Stimulated activated CD4-positive, alpha-beta T cell treated with anti-CD3 and anti-CD28 coated beads, Interleukin-12 subunit alpha, Interleukin-12 subunit beta, amount 100 ng/mL, for 24 hours (primary cell): ENCODE measurements at places on chromosomes 1 and 21.

DNA sequence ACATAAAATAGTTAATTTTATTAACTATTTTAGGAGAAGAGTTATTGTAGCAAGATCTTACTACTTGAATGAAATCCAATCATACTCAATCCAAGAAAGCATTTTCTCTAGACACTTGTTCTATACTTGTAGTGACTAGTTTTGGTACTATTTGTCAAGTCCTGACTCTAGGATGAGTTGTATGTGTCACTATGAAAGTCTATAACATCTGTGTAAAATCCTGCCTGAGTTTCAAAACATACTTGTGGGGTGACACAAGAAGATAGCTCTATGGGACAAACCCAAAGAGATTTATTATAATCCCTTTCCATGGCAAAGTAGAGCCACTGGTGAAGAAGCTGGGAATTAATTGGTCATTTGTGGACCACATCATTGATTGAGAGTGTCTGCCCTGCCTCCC is 1042.2 kb upstream of the ADGRL4 start:
- no peak for DNase-seq

- no peak for DNase-seq
Observed at GRCh38 chr21:33157303-33157702, 72.4 kb upstream of the IFNAR2 start.

DNA sequence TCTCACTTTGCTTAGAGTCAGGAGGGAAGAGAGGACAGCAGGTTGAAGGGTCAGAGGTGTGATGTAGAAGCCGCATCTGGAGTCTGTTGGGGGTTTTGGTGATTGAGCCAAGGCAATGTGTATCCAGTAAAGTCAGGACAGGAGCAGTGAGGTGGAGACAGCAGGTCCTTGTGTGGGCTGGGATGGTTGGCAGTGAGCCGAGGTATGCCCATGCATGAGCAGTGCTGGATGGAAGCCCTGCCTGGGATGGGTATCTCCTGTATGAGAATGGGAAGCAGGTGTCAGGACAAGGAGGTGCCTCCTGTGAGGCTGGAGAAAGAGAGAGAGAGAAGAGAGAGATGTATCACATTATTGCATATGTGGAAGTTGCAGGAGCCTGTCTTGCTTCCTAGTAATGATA is 90.0 kb downstream of the OBSCN start:
- no peak for DNase-seq

DNA sequence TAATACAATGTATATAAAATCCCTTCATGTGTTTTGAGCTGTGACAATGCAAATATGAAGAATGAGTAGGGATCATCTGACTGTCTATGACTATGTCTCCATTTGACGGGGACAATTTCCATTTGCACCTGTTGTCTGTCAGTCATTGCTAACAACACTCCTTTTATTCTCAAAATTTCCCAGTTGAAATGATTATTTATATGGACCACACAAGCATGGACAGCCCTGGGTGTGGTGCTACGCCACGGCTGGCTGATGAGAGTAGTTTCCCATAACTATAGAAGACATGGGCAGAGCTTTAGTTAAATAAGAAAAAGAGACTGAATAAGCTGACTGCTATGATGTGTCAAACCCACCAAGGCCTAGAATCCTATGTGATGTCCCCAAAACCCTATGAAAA is 135.8 kb downstream of the MAP3K21 start:
- no peak for DNase-seq

GRCh38 chr1:8569242-8569641 is 248.2 kb downstream of the RERE start:
- no peak for DNase-seq

DNA sequence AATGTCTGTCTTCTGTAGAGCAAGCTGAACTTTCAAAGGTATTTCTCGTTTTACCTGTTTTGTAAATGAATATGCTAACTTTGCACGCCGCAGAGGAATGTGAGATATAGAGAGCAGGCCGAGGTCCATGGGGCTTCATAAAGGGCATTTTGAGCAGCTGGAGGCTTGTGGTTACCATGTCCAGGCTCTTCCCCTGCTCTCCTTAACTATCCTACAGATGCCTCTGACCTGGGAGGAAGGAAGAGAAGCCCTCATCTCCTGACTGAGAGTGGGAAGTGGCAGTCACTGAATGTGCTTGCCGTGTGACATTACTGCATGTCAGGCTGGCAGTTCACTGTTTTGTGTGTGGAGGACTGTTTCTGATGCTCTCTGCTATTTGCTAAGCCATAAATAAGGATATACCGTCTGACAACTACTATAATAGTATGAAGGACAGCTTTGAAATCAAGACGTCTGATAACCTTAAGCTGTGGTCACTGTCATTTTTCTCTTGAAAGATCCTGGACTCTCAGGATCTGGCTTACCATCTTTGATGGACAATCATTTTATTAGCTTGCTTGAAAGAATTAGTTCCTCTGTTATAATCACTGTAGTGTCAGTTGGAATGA is 92.2 kb downstream of the DYRK1A start:
- no peak for DNase-seq
